K562 (cell line): ENCODE measurements at places on chromosomes 13 and 19.

GRCh38 chr13:41610404-41610803, 153.1 kb downstream of the RGCC start:
- DNase-seq, result no peak

- no peak for DNase-seq
Measured at GRCh38 chr13:97540696-97541095, 106.7 kb downstream of the RAP2A start.

DNA sequence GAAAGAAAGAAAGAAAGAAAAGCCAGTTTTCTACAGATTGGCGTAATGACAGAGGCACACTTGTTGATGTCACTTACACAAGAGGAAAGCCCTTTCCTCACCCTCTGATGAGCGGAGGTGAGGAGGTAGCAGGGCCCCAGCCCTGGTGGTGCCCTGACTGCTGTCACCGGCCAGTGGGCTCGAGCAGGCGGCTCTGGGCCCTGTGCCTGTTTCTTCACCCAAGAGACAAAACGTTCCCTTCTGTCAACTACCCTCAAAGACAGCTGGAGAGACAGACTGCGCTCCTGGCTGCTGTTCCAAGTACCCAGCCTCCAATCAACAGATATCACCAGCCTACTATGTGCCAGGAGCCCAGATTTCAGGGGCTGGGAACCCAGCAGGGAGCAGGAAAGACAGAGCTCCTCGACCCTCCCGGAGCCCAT, 10.1 kb downstream of the EPS15L1 start:
- no peak for DNase-seq

- DNase-seq, result peak; percentile 2
Measured at GRCh38 chr19:43124360-43124759, 41.9 kb upstream of the PSG2 start.

DNA sequence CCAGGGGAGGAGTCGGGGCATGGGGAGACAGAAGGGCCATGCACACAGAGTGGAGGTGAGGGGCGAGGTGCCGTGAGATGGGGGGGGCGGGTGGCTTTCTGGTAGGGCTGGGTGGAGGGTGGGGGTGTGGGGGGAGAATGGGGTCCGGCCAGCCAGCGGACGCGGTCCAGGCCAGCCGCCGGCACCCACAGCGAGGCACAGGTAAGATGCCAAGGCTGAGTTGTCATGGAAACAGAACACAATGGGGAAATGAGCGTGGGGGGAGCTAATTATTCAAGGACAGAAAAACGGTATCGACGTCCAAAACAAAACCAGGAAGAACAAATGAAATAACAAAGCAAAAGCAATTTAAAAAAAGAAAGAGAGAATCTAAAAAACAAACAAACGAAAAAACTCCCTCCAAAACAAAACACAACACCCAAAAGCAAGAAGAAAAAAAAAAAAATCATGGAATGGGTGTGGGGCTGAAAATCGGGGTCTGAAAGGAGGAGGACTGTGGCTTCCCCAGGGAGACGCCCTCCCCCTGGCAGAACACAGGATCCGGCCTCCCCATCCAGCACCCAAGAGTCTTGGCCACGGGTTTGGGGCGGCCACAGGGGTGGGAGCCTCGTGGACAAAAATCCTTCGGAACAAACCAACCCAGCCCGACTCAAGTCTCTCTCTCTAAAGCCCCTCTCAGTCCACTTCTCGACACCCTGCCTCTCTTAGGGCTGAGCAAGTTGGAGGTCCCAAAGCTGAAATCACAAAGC, 92.5 kb downstream of the PTPRS start:
- no peak for DNase-seq
